Upper lobe of left lung (tissue), 6 donors: ENCODE measurements at places on chromosomes 7 and 10. TPM values are rescaled to one million over a fixed set of nuclear protein-coding genes. Genes with fewer than 3 reads are reported as not detected.

DNA sequence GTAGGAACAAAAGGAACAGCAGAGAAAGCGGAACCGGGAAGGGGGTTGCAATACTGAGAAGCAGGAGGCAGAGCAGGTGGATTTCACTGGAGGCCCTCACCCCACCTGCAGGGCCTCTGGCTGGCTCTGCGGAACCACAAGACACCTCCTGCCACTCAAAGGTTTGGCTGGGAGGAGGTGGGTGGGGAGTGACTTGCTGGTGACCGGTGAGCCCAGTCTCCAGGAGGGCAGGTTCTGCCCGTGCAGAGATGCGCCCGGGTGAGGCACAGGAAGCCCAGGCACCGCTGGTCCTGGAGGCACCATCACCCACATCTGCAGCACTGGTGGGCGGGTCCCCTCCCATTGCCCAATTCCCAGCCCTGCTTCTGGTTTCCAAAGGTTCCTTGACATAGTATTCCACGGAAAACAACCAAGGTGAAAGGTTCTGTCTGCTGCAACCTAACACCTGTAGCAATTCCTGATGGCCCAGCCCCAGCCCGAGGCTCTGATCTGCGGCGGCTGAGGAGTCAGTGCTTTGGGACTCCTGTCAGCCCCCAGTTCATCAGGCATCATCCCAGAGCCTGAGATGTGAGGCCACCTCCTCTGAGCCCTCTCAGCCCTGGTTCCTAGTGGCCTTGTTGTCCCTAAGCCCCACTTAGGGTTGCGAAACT lies 64.4 kb downstream of the CALML3 start:
- no peak overlapping the region for H3K4me3 ChIP-seq
- no peak overlapping the region for H3K27ac ChIP-seq

- no peaks in the 10 kb centered on the region for H3K27me3 ChIP-seq
- DNase-seq, result no peak
- no peaks in the 10 kb centered on the region for H3K36me3 ChIP-seq
- H3K27ac ChIP-seq, result no peak overlapping the region
- H3K4me3 ChIP-seq, result no peak overlapping the region
- H3K4me1 ChIP-seq, result no peaks in the 10 kb centered on the region
Observed at GRCh38 chr10:13371897-13372470, 23.9 kb upstream of the SEPHS1 start.

GRCh38 chr7:94434042-94434441 lies 39.3 kb downstream of the COL1A2 start:
- no peak overlapping the region for H3K4me3 ChIP-seq
- DNase-seq, result no peak
- H3K27me3 ChIP-seq, result no peaks in the 10 kb centered on the region
- no peak overlapping the region for H3K27ac ChIP-seq

DNA sequence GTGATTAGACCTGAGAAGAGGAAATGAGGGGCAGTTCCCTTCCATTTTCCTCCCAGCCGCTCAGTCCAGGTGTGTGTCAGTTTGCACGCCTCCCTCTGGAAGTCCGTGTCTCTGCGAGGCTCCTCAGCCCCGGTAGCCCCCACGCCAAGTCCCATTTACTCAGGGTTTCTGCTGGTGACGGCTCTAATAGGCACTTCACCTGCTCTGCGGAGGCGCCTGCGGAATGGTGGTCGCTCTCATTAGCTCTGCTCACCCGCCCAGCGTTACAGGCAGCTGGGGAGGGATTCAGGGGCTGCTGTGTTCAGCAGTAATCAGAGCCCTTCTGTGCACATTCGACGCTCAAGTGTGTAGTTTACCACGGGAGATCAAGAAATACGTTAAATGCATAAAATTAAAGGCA lies 179.9 kb downstream of the MGMT start:
- no peaks in the 10 kb centered on the region for H3K27me3 ChIP-seq
- DNase-seq, result peak; percentile 37
- no peaks in the 10 kb centered on the region for H3K4me1 ChIP-seq
- no peaks in the 10 kb centered on the region for H3K36me3 ChIP-seq

DNA sequence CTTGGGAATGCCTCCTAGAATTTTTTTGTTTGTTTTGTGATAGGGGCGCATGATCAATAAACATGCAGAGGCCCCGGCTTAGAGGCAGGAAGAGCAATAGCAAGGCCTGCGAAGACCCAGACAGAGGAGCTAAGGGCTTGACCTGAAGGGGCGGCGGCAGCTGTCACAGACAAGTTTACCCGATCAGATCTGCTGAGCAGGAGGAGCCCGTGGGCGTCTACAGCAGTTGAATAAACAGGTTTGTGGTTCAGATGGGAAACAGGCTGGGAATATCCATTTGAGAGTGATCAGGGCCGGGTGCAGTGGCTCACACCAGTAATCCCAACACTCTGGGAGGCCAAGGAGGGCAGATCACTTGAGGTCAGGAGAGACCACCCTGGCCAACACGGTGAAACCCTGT lies 126.0 kb upstream of the CALN1 start:
- no peaks in the 10 kb centered on the region for H3K27me3 ChIP-seq
- no peaks in the 10 kb centered on the region for H3K4me1 ChIP-seq
- H3K4me3 ChIP-seq, result no peak overlapping the region
- no peak overlapping the region for H3K27ac ChIP-seq
- H3K36me3 ChIP-seq, result no peaks in the 10 kb centered on the region

Gene THSD7A
- 7.2 TPM for total RNA-seq
